Activated CD4-positive, alpha-beta T cell treated with anti-CD3 and anti-CD28 coated beads, Interleukin-2, amount 10 ng/mL, durations not matched to agents 7 days and 5 days (primary cell): ENCODE measurements at places on chromosomes 6 and 20.
A peak's percentile ranks its signal among the peaks of the same experiment; 100 is the strongest.

- DNase-seq: no peak
Measured at GRCh38 chr6:70763754-70764510, 96.2 kb downstream of the SMAP1 start.

DNA sequence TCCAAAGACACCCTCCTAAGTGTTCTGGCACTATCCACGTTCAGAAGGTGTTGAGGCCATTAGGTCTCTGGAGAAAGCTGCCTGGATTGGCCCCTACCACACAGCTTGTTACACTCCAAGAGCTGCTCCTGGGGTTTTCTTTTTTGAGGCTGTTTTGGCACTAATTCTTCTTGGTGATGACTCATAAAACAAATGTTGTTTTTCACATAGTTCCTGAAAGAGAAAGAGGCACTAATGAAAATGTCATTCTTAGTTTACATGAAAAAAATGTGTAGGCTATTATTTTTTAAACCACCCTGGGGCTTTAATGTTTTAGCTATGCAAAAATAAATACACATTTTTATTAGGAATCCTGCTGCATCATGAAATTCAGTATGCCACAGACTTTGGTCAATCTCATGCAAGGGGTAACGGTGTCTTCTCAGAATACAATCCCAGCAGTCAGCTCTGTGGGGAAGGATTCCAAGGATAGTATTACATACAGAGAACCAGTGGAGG, 38.1 kb downstream of the TBPL1 start:
- DNase-seq: no peak

DNA sequence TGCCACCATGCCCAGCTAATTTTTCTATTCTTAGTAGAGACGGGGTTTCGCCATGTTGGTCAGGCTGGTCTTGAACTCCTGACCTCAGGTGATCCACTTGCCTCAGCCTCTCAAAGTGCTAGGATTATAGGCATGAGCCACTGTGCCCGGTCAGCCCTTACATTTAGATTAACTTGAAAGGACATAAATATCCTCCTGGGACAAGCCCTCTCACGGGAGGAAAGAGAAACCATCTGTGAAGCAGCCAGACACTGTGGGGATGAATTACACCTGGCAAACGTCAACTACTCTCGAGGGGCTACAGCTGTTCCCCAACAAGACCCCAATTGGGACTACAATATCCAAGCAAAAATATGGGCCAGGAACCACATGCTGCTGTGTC, 32.7 kb upstream of the SAMHD1 start:
- DNase-seq: no peak

- no peak for DNase-seq
Measured at GRCh38 chr20:22799687-22800086, 215.3 kb upstream of the FOXA2 start.

DNA sequence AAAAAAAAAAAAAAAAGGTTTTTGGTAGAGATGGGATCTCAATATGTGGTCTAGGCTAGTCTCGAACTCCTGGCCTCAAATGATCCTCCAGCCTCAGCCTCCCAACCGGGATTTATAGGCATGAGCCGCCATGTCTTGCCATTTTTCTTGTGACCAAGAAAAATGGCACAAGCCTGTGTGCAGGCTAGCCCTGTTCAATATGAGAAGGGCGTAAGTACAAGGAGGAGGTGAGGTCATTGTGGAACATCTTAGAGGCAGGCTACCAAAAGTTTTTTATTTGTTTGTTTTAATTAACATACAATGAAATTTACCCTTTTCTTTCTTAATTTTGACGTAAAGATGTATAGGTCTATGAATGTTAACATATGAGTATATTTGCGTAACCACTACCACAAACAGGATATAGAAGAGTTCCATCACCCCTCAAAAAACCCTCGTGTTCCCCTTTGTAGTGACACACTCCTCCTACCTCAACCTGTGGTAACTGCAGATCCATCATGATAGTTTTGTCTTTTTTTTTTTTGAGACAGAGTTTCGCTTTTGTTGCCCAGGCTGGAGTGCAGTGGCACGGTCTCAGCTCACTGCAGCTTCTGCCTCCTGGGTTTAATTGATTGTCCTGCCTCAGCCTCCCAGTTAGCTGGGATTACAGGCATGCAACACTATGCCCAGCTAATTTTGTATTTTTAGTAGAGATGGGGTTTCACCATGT, 28.3 kb upstream of the KIF3B start:
- DNase-seq: peak; percentile 72
